ENCODE measurements at places on chromosomes 4 and X.

DNA sequence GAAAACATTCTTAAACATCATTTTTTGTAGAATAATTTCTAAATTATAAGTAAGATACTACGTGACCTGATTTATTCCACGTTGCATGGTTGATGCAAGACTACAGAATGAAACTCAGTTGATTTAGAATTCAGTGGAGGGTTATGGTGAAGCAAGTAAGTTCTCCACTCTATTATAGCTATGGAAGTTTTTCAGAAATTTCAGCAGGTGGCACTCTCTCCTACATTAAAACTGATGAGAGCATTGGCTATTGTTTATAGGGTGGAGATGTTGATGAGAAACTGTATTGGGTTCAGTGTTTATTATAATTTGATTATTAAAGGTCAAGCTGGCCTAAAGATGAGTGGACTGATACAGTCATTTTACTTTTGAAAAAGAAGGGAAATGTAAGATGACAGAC is 88.0 kb downstream of the FNIP2 start:
- DNase-seq, result no peak

GRCh38 chrX:69317721-69318120 is 152.5 kb upstream of the PJA1 start:
- DNase-seq, result no peak

DNA sequence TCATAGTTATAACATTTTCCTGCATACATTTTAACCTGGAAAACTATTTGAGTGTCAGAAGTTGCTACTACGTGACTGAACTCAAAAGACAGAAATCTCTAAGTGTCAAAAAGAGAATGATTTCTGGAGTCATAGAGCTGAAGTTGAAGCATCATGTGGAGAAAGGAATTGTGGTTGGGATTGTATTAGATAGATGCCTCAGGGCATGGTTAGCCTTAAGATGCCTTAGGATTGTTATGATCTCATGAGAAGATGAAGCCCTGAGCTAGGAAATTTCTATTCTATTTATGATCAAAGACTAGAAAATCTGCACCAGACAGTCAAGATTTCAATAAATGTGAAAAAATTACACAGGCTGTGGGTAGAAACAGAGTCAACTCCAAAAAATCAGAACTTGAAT is 20.2 kb downstream of the EPGN start:
- DNase-seq, result no peak

- DNase-seq, result no peak
These were observed 39.8 kb downstream of the GPM6A start for GRCh38 chr4:175772170-175772705.

GRCh38 chrX:19960913-19961312 is 29.9 kb downstream of the BCLAF3 start:
- no peak for DNase-seq

DNA sequence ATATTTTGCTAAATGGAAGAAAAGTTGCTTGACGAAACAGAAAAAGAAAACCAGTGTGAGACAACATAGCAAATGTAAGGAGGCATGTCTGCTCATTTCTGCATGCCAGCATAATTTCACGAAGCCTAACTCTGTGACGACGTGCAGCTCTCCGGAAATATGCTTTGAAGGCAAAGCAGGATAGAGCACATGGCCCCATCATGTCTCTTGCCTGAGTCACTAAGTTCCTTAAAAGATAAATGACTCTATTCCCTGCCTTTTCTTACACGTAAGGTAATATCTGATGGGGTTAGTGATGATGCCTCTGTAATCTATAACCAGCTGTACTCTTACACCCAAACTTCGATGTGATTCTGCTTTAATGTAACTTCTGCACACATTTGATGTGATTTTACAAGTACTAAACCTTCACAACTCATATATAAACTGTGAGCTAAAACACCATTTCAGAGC is 64.5 kb downstream of the ANXA3 start:
- no peak for DNase-seq

DNA sequence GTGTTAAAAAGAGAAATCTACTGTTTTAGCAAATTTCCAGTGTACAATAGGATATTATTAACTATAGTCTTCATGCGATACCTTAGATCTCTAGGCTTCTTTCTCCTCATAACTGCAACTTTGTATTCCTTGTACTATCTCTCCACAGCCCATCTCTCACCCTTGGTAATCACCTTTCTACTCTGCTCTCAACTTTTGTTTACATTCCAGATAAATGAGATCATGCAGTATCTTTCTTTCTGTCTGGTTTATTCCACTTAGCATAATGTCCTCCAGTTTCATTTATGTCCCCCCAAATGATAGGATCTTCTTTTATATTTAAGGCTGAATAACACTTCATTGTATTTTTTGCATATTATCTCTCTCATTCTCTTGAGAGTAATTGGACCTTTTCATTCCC is 165.5 kb downstream of the HS3ST1 start:
- no peak for DNase-seq

GRCh38 chr4:184818216-184818564 is 7.6 kb downstream of the ACSL1 start:
- no peak for DNase-seq

DNA sequence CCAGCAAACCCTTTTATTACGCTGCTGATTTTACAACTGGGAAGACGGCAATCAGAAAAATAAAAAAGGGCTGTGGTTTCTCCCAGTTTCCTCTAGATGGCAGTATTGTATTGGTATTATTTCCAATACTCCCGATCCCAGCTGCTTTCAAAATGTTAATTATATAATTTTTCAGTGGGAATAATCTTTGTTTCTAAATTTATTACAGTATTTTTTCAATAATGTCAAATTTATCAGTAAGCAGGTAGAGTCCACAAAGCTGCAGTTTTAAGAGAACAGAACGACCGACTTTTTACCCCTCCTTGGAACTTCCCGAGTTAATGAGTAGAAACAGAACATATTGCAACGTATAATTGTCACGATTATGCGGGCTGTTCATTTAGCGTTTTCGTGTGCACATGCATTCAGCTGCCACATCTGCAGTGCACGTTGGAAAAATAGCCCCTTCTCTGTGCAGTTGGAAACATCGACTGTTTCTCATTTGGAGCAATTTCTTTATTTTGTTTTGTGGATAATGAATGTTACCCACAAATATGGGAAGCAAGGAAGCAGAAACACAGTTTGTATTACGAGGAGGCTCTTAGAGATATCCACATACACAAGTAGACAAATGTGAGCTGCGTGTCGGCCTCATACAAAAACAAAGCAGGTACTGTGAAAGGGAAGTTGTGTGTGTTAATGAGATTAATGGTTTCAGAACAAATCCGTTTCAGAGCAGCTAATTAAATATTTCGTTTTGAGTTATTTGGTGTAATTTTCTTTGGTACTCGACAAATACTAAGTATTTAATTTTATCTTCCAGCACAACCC is 188.0 kb downstream of the STIM2 start:
- no peak for DNase-seq

- no peak for DNase-seq
These were observed 256.8 kb downstream of the FSTL5 start for GRCh38 chr4:161906836-161907589.

DNA sequence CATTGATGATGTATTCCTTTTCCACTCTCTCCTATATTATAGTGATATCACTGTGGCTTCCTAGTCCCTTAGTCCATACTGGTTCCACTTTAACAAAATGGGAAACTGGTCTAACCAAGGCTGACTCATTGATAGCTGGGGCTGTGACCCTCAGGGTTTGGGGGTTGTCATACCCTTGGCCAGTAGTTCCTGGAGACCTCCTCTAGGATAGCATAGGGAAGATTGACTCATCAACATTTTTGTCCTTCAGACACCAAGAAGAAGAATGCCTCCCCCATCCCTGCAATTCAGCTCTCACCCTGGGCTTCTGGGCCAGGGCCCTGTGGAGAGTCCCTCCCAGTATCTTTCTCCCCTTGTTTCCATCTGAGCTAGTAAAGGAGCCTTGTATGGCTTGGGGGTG is 68.8 kb upstream of the PRPS1 start:
- DNase-seq, result no peak

DNA sequence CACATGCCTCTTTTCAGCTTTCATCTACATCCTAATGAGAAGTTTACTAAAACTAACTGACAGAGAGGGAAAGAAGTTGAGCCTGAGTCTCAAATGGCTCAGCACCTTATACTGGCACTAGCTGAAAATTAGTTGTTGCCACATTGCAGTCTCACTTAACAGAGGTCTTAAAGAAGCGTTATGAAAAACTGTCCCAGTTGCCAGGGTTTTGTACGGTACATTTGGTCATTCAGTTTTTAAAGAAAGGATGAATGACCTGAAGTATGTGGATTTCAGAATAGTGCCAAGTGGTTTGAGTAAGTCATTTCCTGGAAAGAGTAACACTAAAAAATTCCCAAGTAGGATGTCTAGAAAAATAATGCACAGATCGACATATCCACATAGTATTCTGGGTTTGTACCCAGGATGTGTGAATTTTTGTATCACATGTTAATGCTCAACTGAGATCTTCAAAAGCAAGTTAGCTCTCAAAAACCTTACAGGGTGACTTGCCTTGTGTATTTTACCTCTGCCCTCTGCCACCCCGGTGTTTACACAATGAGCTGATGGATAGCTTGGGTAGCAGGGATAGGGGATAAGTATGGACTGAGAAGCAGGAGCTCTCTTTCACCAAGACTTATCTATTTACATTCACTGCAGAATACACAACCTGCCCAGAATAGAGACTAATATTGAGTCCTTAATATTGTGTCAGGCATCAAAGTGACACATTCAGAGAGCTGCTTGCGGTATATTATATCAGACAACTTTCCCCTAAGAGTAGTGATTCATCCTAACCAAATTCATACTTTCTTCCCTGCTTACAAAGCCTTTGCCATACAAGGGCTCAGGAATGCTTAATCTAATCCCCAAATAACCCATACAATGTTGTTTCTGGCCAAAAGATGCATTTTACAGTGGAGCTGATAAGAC is 1075.7 kb upstream of the PABPC4L start:
- no peak for DNase-seq

- no peak for DNase-seq
These were observed 2305.1 kb upstream of the AGA start for GRCh38 chr4:179747218-179747910.

DNA sequence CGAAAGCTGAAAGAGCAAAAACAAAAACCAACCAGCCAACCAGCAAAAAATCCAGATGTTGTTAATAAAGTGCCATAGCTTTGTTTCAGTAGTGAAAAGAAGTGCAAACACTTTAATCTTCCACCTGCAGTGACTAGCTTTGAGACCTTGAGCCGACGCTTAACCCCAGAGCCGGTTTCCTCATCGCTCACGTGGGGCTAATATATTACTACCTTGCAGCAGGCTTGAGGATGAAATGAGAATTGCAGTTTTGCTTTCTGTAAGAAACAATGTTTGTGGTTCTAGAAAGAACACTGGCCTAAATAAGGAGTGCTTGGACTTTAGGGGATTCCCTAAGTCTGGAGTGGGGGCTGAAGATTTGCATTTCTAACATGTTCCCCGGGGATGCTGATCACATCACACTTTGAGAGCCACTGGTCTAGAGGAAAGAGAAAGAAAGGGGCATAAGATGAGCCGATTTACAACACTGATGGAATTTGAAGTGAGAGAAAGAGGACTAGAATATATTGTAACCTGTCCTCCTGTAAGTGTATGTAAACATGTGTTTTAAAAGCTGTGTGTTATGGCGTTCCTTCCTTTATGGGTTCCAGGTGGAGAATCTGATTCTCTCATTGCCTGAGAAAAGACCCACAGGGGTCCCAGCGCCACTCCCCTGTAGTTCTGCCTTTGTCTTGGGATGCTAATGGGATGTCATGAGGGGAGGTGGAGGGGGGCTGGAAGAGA is 1.4 kb downstream of the FGF2 start:
- no peak for DNase-seq

- no peak for DNase-seq
These were observed 224.7 kb downstream of the ANTXR2 start for GRCh38 chr4:79848329-79848728.

DNA sequence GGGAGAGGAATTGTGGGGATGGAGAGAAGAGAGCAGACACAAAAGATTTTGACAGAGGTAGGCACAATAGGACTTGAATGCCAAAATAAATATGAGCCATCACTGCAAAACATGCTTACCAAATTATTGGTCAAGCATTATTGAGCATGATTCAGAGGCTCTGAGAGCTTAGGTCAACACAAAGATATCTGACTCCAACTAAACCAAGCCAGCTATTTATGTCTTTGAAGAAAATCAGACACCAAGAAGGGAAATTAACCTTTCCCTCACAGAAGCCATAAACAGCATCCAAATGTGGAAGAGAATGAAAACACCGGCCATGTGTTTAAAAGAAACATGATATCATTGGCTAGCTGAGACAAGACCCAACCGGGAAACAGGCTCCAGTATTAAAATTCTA is 323.2 kb downstream of the RAB28 start:
- peak; percentile 34 for DNase-seq

- DNase-seq, result no peak
These were observed 132.7 kb downstream of the CPZ start for GRCh38 chr4:8725071-8725841.

DNA sequence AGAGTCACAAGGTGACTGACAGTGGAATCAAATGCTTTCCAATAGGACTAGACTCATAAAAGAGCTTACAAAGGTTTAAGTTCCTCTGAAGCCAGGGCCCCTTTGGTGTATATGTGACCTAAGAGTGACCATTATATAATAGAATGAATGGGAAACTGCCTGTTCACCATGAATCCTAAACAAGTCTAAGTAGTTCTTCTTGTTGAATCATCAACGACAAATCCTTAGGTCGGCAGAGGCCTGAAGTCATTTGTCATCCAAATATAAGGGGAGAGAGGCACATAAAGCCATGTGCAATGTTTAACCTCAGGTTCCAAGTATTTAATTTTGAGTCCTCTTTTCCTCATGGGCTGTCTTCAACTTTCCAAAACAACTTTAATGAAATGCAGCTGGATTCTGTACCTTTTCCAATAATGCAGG is 122.4 kb downstream of the RASL11B start:
- DNase-seq, result no peak

GRCh38 chr4:2812612-2813354 is 19.9 kb downstream of the SH3BP2 start:
- DNase-seq, result no peak

DNA sequence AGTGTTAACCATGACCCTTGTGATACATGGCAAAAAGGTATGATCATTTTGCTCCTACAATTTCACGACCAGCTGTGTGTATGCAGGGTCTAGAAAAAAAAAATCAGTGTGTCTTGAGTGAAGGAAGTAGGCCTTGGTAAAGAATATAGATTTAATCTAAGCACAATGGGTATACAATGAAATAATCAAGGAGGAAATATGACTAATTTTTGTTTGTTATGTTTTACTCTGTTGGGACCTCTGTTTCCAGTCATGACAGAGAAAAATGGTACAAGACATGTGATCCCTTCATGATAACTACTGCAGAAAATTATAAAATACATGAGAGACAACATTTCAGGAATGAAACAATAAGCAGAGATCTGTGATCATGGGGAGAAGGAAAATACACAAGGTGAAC is 835.5 kb downstream of the PDHA2 start:
- no peak for DNase-seq

DNA sequence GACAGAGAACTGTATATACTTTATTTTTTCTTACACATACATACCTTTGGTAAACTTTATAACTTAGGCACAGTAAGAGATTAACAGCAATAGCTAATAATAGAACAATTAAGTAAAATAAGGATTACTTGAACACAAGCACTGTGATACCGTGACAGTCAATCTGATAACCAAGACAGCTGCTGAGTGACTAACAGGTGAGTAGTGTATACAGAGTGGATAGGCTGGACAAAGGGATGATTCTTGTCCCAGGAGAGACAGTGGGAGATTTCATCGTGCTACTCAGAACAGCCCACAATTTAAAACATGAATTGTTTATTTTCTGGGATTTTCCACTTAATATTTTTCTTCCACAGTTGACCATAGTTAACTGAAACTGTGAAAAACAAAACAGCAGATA is 411.8 kb downstream of the PPP1R2C start:
- DNase-seq, result no peak

GRCh38 chrX:71532078-71532752 is 689 bp upstream of the OGT start:
- DNase-seq, result no peak

- DNase-seq, result no peak
These were observed 622.1 kb downstream of the SPRY1 start for GRCh38 chr4:124018383-124019317.

All from DMS79 (cell line).